ENCODE measurements at places on chromosomes 11 and 22.

GRCh38 chr11:3866206-3866605 lies 10.7 kb downstream of the STIM1 start:
- no peak for DNase-seq

DNA sequence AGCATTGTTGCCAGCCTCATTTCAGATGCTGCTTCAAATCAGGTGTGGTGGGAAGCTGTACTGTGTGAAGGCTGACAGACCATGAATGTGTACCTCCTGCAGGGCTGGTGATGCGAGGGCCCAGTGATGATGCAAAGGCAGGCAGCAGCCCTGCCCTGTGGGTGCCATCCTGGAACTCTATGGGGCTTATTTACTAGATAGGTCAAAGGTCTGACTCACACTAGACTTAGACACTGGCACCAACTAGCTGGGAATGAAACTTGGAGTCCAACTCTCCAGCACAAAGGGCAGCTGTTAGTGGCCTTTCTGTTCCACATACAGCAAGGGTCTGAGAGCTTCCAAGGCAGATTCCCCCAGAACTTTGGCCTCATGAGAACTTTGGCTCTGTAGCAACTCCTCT lies 138.4 kb downstream of the TTC17 start:
- DNase-seq, result no peak

- DNase-seq, result no peak
Measured at GRCh38 chr11:68831124-68831523, 10.6 kb downstream of the CPT1A start.

DNA sequence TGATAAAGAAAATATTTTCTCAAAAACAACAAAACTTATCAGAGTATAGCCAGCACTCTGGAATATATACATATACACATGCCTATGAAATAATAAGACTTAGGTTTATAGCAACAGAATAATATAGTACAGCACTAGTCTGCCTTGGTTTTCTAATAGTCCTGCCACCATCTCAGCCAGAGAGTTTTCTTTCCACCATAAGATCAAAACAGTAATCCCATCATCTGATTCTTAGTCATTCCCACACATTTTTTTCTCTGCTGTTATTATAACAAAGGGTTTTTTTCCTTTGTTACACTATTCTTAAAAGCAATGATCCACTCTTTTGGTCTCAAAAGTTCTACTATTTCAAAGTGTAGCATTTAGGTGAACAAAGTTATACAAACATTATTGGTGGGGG lies 15.1 kb downstream of the MTMR2 start:
- DNase-seq, result no peak

- no peak for DNase-seq
Measured at GRCh38 chr11:1839924-1840779, 1.4 kb downstream of the TNNI2 start.

DNA sequence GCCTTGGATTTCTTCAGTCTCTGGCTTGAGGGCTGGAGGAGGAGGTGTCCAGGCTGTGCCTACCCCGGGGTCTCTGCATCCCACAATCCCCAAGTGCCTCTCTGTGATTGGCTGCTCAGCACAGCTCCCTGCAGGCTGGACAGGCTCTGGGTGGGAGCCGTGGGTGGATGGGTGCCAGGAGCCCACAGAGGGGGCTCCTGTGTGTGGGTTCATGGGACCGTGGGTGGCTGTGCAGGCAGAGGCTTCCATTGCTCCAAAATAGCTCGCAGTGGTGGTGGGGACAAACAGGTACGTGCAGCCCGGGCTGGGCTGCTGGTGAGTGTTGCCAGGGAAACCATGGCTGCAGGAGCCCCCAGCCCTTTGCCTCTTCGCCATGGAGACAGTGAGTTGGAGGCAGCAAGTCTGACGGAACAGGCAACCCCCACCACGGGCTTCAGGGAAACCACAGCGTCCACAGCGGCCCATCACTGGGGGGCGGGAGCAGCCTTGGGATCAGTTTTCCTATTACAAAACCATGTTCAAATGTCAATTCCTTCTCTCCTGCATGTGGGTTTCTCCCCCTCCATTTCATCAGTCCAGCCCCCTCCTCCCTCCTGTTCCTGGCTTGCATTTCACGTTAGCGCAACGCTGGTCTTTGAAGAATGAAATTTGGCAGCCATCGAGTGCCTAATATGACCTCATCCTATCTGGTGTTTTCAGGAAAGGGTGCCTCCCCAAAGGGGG lies 155.2 kb downstream of the TRIM29 start:
- DNase-seq, result no peak

DNA sequence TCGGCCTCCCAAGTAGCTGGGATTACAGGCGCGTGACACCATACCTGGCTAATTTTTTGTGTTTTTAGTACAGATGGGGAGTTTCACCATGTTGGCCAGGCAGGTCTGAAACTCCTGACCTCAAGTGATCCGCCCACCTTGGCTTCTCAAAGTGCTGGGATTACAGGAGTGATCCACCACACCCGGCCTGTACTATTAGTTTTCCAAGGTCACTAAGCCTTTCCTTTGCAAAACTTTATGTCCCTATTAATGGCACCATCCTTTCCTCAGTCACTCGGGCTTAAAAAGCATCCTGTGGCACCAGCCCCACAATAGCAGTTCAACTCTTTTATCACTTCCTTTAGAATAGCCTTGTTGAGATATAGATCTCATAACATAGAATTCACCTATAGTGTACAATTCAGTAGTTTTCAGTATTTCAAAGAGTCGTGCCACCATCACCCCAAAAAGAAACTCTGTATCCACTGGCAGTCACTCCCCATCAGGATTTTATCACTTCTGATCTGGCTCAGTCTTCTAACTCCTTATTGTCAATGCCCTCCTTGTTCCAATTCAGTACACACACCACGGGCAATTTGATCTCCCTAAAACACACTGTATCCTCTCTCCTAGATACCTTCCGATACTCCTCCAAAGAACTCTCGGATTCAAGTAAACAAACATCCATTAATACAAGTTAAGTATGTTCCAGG lies 921 bp upstream of the BCL2L13 start:
- DNase-seq, result no peak
